Endothelial cell (in vitro differentiated cells): ENCODE measurements at places on chromosomes 12 and 14.

GRCh38 chr14:75003250-75004027, 718 bp downstream of the EIF2B2 start:
- DNase-seq: peak; percentile 7

- no peak for DNase-seq
Measured at GRCh38 chr14:71418532-71419245, 511.4 kb downstream of the PCNX1 start.

GRCh38 chr14:49971156-49972130, 78.6 kb downstream of the ARF6 start:
- DNase-seq: no peak

DNA sequence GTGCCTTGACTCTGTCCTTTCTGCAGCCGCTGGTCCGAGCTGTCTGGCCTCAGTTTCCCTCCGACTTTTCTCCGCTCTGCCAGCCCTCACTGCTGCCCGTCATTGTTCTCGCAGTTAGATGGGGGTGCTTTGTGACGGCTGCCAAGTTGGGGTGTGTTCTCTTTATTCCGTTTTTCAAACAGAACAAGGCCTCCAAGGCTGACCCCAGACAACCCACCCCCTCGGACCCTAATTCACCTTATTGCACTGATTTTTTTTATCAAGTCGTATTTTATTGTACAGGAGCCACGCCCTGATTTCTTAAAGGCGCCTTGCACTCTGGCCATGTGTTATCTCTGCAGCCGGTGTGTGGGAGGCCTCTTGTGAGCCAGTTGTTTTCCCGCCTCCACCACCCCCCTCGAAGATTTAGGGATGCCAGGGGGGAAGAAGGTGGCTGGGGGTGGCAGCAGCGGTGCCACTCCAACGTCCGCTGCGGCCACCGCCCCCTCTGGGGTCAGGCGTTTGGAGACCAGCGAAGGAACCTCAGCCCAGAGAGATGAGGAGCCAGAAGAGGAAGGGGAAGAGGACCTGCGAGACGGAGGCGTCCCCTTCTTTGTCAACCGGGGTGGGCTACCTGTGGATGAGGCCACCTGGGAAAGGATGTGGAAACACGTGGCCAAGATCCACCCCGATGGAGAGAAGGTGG, 1.3 kb downstream of the VASH1 start:
- DNase-seq: no peak

- no peak for DNase-seq
Measured at GRCh38 chr12:123127182-123127495, 23.8 kb downstream of the PITPNM2 start.

DNA sequence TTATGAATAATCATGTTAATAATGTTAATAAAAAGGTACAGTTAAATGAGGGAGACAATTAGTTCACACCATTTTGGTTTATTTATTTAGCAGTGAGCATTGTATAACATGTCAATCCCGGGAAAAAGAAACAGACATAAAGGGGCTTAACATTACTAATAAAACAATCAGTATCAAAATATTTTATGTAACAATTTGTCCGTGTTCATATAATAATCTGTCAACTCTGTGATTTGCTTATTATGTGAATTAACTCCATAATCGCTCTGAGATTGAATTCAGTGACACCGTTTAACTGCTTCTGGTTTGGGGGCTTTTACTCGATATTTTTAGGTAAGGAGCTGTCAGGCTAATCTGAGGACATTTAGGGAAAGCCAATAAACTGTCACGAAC, 95.8 kb upstream of the HMGA2 start:
- no peak for DNase-seq

DNA sequence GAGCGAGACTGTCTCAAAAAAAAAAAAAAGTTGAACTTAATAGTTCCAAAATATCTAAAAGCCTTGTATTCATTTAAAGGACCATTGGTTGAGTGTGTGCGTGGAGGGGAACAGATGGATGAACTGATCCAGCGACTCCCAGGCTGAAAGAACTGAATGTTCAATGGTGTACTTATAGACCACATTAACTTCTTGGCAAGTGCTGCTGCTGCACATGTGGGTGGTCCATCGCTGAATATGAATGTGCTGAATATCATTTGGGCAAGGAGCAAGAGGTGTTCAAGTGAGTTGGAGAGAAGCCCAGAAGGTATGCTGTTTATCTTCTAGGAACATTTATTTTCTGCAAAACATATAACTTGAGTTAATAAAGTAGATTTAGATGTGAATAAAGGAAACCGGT, 289.0 kb upstream of the RPL10L start:
- no peak for DNase-seq

GRCh38 chr12:105929192-105929591, 209.6 kb downstream of the NUAK1 start:
- DNase-seq: no peak

DNA sequence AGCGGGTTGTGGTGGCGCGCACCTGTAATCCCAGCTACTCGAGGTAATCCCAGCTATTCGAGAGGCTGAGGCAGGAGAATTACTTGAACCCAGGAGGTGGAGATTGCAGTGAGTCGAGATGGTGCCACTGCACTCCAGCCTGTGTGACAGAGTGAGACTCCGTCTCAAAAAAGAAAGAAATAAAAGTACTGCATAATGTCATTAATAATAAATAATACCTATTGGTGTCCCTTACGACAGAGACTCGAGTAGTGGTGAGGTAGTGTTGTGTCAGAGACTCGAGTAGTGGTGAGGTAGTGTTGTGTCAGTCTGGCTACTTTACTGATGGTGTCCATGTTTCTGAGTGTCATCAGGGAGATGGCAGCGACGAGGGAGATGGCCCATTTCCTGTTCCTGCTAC, 1.3 kb downstream of the GLS2 start:
- no peak for DNase-seq

DNA sequence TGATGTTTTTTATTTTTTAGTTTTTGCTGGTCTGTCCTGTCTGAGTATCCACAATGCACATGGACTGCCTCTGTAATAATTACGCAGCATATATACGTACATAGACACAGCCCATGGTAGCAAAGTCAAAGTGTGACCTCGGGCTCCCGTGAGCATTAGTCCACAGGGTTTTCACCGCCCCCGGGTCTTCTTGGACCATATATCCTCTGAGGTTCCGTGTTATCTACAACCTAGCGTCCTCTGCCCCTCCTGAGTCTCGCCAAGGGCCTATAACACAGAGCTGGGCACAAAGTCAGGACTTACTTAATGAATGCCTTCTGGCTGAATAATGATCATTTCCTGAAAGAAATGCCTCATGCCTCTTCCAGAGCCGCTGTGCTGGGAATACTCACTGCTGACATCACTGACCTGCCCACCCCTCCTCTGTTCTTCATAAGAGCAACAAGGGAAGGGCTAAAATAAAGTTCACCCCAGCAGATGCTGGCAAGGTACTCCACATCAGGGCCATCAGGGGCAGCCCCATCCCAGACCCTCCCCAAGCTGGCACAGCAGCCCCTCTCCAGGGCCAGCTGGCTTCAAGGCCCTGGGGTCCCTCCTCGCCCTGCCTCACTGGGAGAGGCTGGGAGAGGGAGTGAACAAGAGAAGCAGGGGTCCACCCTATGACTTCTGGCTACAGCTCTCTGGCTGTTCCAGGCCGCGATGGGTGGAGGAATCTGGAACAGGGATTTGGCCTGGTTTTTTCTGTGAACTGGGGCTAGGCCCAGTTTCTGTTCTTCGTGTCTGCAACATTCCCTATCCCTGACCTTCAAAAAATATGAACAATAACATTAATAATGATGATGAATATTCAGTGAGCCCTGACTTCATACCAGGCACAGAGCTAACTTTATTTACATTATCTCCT, 7.9 kb downstream of the HDAC7 start:
- no peak for DNase-seq

- peak; percentile 49 for DNase-seq
Measured at GRCh38 chr14:60722357-60723115, 1.6 kb downstream of the SIX4 start.

DNA sequence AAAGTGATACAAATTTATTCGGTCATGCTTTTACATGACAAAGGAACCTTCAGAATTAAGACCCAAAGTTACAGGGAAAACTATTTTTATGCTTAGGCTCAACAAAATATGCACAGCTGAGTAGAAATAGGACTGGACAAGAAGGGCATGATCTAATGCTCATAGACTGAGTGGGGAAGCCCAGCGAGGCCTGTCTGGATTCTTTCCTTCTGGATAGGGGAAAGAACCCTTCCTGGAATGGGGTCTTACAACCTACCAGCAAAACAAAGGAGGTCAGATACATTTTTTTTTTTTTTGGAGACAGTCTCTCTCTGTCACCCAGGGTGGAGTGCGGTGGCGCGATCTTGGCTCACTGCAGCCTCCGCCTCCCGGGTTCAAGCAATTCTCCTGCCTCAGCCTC, 2.2 kb upstream of the DDX55 start:
- no peak for DNase-seq

GRCh38 chr12:42468921-42469320, 120.6 kb downstream of the PRICKLE1 start:
- no peak for DNase-seq

- no peak for DNase-seq
Measured at GRCh38 chr12:87960566-87960965, 68.6 kb downstream of the C12orf50 start.

GRCh38 chr12:127589541-127589940, 677.4 kb upstream of the TMEM132C start:
- no peak for DNase-seq

DNA sequence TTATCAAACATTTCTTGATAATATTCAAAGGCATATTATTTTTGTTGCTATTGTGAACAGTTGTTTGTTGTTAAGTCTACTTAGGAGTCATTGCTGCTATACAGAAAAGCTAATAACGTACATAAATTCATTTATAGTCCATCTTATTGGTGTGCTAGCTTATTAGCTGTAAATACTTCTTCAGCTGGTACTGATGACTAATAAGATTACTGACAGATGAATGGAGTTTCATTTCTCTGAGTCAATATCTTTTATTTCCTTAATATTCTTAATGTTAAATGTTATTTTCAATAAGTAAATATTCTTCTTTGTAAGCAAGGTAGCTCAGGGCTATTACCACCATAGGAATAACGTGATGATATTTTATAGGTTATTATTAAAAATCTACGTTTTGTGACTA, 139.4 kb upstream of the SLCO1C1 start:
- no peak for DNase-seq

DNA sequence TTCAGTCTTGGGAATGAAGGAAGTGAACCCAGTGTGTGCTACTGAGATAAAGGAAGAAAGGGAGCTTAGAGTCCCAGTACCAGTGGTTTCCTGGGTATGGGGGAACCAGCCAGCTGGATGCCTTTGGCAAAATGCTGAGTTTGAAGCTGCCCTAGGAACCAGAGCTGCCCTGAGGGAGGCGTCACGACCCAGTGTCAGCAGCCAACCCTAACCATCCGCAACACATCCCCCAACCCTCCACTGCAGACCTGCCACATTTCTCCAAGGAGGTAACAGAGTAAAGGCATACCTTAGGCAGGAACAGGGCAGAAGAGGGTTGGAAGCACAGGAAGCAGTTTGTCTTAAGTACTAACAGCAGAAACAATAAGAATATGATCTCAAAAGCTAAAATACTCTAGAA, 28.6 kb downstream of the PRDM4 start:
- peak; percentile 13 for DNase-seq

DNA sequence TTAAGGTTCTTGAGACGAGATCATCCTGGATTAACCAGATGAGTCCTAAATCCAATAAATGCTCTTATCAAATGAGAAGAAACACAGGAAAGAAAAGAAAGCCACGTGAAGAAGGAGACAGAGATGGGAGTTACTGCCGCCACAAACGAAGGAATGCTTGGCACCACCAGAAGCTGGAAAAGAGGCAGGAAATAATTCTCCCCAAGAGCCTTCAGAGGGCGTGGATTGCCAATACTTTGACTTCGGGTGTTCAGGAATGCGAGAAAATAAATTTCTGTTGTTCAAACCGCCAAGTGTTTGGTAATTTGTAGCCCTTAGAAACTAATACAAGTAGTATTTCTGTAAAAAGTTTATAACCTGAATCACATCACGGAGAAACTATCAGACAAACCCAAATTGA, 31.3 kb downstream of the ABCD2 start:
- no peak for DNase-seq

DNA sequence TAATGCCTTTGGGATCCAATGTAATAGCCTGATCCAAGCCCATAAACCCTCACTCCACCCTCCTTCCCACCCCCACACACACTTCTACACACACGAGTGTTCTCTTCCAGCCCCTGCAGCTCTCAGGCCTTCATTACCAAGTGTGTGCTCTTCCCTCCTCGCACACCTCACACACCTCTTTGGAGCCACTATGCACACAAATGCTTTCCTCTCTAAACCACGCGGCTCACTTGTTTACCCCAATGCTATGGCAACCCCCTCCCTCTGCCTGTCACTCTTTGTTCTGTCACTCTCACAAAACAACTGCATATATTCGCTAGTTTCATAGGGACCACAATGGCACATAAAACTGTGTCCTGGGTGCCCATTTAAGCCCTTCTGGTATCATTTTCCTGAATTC, 35.1 kb downstream of the PPP2R5E start:
- no peak for DNase-seq

GRCh38 chr14:20683125-20683890, 1.1 kb upstream of the RNASE4 start:
- DNase-seq: peak; percentile 80

GRCh38 chr12:92218394-92219077, 72.9 kb upstream of the BTG1 start:
- DNase-seq: no peak

- DNase-seq: no peak
Measured at GRCh38 chr12:124745465-124745890, 118.2 kb downstream of the SCARB1 start.

DNA sequence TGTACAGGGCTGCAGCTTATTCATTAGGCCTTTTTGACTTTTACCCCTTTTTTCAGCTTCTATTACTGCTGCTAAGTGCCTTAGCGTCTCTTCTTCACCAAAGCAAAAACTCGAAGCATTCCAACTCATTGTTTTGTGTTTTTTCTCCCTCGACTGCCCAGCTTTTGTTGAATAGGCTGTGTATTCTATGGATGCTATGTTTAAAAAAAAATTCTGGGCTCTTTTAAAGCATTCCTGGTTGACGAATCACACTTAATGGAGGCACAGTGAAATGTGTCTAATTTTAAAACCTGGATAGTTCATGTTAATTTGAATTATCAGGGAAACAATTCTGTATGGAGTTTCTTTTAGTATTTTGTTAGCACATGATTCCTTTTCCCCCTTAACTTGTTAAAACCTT, 29.7 kb downstream of the KTN1 start:
- no peak for DNase-seq

GRCh38 chr12:104600790-104601739, 144.3 kb downstream of the CHST11 start:
- DNase-seq: no peak

DNA sequence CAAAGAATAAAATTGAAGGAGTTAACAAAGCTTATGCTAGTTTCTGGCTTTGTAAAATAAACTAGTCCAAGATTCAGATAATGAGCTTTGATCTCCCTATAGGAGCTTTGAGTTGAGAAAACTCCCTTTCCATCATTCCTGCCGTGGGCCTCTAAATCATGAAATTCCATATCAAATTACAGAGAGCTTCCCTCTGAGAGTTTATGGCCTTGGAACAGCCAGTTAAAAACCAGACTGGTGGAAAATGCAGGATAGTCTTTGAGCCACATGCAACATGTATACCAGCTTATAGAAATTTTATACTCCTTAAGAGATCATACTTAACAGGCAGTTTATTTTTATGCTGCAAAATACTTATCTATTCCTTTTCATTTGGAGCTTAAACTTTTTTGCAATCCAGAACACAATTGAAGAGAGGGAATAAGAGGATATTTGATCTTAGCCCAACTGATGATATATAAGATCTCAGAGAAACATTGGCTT, 175.8 kb upstream of the ATP2B1 start:
- no peak for DNase-seq

GRCh38 chr12:47992776-47993175, 11.5 kb downstream of the COL2A1 start:
- no peak for DNase-seq

- no peak for DNase-seq
Measured at GRCh38 chr12:48005001-48005749, 899 bp upstream of the COL2A1 start.

GRCh38 chr12:81815611-81816010, 56.5 kb upstream of the PPFIA2 start:
- no peak for DNase-seq
